ENCODE measurements at places on chromosomes 6 and 20.

GRCh38 chr6:164692772-164693510, 616.5 kb downstream of the C6orf118 start:
- DNase-seq, result no peak

- no peak for DNase-seq
Measured at GRCh38 chr6:147972448-147972847, 370.2 kb upstream of the SASH1 start.

GRCh38 chr20:32164984-32165735, 42.4 kb downstream of the PLAGL2 start:
- no peak for DNase-seq

- DNase-seq, result peak; percentile 46
Measured at GRCh38 chr6:30690403-30691207, at the start of gene NRM. TSS of gene NRM (minus strand) at chr6:30690984. CDS start at chr6:30690974, 10 bp downstream.

GRCh38 chr20:32056708-32057483, 4.9 kb downstream of the HCK start:
- DNase-seq, result no peak

DNA sequence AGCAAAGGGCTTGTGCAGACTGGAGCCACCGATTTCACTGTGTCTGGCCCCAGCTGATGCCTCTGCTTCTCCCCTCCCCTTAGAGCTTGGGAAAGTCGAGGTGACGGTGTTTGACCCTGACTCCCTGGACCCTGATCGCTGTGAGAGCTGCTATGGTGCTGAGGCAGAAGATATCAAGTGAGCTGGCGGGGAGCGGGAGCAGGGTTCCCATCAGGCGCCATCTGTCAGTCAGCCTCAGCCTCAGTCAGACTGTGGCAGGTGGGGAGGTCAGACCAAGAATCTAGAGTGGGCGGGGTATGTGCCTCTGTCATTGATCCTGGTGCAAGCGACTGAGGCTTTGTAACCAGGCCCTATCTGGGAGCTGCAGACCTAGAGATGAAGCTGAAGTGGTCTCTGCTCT, 5.5 kb downstream of the ERGIC3 start:
- DNase-seq, result no peak

DNA sequence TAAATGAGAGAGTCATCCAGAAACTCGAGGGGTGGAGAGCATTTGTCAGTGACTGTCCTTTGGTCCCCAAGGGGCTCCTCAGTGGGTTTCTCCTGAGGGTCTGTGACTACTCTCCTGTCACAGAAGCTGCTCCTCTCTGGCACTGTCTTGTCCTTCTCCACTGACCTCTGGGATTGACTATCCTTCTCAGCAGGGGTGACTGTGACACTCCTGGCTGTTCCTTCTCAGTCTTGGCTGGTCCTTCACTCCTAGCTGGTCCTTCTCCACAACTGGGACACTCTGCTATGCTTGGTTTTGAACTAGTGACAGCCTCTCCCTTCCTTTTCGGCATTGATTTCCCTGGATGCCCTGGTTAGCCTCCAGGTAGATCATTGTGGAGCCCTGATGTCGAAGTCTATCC, 33.5 kb downstream of the DYNLT1 start:
- no peak for DNase-seq

DNA sequence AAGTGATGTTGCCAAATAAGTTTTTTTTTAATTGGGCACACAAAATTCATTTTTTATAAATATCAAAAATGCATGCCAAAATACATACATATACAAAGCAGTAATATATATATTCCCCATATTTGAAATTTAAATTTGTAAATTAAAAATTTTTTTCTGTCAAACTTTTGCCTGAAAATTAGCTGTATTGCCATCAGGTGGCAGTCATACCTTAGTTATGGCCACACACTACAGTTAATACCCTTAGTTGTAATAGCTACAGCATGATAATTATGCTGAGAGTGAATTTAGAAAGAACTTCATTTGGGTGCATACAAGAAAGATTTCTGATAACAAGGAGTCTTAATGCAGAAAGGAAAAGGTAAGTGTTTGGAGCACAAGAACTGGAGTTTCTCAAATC, 46.2 kb upstream of the SDHAF4 start:
- DNase-seq, result no peak

- DNase-seq, result no peak
Measured at GRCh38 chr20:23118766-23119165, 32.6 kb upstream of the CD93 start.

- no peak for DNase-seq
Measured at GRCh38 chr6:87697581-87698546, 4.2 kb downstream of the AKIRIN2 start.

DNA sequence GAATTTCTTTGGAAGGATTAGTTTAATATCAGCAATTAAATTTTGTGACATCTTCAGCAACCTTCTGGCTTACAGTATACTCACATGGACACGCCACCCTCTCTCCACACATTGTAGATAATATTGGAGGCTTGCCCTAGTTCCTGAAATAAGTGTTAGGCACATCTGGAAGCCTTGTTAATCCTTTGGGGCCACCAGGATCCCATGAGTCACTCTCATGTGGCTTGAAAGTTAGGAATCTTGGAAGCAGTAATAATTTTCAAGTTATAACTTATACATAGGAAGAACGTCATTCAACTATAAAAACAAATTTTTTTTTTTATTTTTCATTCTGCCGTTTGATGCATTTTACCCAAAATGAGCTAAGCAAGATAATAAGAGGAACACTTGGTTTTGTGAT, 20.5 kb downstream of the LAMA4 start:
- no peak for DNase-seq

GRCh38 chr6:47709160-47709559, 10.8 kb downstream of the ADGRF4 start:
- no peak for DNase-seq

- DNase-seq, result no peak
Measured at GRCh38 chr6:137875606-137876005, 8.5 kb downstream of the TNFAIP3 start.

- no peak for DNase-seq
Measured at GRCh38 chr6:121765060-121765459, 329.6 kb downstream of the GJA1 start.

- no peak for DNase-seq
Measured at GRCh38 chr6:163646866-163647265, 232.3 kb downstream of the QKI start.

- DNase-seq, result no peak
Measured at GRCh38 chr20:23133560-23133998, 47.5 kb upstream of the CD93 start.

- DNase-seq, result no peak
Measured at GRCh38 chr6:167791780-167792478, 34.8 kb upstream of the AFDN start.

DNA sequence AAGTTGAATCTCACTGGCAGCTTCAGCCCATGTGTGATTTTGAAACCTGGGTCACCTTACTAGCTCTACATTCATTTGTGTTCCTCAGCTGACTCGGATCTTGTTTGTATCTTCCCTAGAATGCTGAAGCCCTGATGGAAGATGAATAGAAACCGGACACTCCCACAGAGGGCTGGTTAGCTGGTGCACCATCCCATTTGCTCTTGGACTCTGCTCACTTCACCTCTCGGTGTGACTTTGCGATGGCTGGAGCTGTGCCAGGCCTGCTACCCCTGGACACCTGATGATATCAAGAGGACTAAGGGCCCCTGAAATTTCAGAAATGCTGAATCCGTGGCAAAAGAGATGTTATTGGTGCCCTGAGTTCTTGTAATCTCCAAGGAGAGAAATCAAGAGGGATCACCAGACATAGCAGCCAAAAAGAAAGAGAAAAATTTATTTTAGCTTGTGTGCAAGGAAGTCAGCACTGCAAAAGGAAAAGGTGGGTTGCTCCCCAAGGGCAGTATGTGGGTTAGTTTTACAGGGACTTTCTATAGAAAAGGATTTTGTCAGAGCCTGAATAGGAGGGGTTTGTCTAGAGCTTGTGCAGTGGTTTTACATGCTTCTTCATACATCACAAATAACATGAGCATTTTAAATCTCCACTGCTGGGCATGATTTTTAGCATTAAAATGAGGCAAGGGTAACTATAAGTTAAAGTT, 426.3 kb upstream of the NOX3 start:
- DNase-seq, result no peak

- DNase-seq, result no peak
Measured at GRCh38 chr6:43759136-43759906, 10.7 kb upstream of the VEGFA start.

GRCh38 chr6:132789396-132789776, 9.1 kb downstream of the SLC18B1 start:
- no peak for DNase-seq

GRCh38 chr6:36444470-36444869, 1.7 kb downstream of the KCTD20 start:
- no peak for DNase-seq

DNA sequence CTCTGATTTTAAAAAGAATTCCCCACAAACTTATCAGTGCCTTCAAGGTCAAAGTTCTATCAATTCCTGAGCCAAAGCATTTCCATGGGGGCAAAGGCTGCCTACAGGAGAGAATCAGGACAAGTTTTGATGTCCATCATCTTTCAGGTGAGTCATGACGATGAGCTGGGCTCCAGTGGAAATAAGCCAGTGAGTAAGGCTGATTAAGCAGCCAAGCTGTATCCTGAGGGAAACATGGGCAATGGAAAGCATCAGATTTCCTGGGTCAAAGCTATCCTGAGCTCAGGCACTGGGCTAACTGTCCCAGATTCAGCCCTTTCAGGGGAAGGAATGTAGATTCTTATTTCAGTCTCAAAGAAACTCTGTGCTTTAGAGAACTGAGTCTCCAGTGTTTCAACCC, 377.4 kb downstream of the CD109 start:
- no peak for DNase-seq

DNA sequence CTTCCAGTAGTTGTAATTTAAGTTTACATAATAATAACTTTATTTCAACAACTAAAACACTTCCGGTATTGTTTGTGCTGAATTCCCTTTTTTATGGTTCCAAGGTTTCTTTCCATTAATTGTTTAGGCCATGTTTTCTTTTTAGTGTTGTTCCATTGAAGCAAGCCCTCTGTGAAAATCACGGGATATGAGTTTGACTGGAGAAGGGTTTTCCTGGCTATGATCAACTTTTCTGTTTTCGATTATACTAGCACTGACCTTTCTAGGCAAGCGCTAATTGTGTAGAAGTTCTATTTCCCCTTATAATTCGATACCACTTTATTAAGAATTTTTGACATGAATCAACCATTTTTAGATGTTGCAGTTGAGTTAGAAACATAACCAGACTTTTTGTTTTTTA, 2.4 kb downstream of the LAMA2 start:
- no peak for DNase-seq

DNA sequence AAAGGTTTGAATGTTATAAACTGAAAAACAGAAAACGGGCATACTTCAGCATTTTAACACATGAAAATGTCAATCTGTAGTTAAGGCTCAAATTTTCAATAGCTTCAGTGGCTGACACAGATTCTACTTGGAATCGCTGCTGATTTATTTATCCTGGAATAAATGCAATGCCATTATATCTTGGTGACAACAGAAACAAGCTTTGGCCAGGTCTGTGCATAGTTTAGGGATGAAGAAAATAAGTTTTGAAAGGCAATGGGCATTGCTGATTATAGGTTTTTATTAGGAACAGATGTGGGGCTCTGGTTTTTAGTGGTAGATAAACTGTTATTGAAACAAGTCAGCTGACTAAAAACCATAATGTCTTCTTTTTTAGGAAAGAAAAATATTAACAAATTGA, 96.8 kb upstream of the SOX4 start:
- no peak for DNase-seq

DNA sequence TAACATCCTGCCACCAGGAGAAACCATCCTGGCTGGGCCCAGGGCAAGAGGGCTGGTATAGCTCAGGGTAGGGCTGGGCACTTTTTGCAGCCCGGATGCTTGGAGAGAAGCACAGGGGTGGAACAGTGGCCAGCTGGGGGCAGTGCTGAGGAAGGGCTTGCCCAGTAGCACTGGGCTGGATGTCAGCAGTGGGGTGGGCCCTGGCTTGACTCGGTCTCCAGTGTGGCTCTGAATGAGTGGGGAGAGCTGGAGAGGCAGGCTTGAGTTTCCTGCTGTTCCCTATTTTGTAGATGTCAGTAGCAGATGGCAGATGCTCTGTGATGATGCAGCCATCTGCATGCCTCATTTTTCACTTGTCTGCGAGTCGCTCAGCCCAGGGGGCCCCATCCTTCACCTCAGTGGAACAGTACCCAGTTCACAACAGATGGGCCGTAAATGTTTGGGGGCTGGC, 56.3 kb upstream of the TULP1 start:
- no peak for DNase-seq

GRCh38 chr6:139027620-139028182, 844 bp upstream of the ABRACL start:
- no peak for DNase-seq

GRCh38 chr6:106557837-106558236, 71.5 kb downstream of the RTN4IP1 start:
- no peak for DNase-seq

DNA sequence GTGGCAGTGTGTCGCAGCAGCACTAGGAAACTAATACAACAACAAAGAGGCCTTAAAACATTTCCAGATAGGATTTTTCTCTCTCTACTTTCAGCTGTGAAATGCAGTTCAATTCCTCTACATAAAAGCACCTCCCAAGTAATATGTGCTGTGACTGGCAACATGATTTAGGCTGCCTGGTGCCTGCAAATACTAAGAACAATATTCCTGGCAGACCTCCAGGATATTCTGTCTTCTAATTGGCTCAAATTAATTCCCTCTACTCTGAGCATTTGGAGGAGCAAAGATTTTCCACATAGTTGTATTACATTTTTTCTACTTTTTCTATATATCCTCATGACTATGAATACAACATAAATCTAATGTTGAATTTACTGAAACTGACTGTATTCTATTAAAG, 33.2 kb downstream of the SCGN start:
- no peak for DNase-seq

DNA sequence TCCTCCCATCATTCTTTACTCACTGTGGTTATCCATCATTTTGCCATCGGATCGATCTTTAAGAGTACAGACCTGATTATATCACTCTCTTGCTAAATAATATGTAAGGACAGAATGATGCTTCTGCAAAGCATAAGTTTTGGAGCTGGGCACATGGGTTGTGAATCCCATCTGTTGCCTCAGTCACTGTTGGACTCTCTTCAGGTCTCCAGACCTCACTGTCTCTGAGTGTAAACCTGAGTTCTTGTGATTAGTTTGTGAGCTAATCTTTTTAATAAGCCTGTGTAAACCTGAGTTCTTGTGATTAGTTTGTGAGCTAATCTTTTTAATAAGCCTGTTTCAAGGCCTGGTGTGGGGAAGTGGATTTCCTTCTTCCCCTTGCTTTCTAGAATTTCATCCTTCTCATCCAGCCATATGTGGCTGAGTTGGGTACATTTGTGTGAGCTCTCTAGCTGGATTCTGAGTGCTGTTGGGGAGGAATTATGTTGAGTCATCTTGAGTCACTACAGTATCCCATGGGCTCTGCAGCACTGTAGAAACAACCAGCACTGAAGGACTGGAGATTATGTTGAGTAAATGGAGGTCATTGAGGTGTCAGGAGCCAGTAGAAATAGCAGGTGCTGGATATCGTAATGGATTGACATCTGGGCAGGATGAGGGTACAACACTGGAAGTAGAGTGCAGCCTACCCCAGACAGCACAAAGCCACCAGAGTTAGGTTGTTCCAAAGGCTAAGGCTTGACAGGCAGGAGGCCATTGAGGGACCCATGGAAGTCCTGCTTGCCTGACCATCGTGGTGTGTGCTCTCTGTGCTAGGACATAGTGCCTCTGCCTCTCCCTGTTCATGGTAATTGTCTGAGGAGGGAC, 52.4 kb downstream of the SCAND1 start:
- DNase-seq, result no peak

- no peak for DNase-seq
Measured at GRCh38 chr6:140956571-140957369, 1176.0 kb upstream of the GJE1 start.

- DNase-seq, result no peak
Measured at GRCh38 chr20:15840636-15841301, 732.5 kb downstream of the KIF16B start.

- no peak for DNase-seq
Measured at GRCh38 chr6:97322811-97323210, 39.8 kb upstream of the MMS22L start.
